ENCODE measurements at places on chromosomes 4 and X.

DNA sequence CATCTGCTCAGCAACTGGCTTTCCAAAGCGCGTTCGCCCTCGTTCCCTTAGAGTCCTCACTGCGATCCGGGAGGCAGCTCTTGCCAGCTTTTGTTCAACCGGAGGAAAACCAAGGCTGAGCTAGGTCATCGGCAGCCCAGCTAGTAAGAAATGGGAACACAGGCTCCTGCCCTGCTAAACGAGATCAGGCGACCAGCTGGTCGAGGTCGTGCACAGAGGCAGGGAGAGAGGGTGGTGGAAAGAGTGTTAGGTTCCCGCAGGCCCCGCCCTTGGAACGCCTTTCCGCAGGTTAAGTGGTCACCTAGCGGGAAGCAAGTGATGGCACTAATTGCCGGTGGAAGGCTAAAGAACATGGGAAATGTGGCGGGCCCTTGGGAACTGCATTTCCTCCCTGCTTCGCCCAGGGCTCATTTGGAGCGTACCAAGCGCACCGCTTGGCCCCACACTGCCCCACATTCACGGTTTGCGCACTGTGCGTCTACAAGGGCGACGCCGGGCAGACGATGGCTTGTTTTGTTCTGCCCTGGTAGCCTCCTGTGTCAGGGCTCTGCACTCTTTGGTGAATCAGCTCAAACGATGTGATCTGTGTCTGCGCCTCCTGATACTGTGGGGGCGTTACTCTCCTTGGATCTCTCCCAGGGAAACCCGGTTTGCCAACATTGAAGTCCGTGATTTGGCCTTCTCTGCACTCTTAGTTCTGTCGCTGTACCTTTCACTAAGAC, 7.2 kb upstream of the PRDM8 start:
- DNase-seq, result no peak

DNA sequence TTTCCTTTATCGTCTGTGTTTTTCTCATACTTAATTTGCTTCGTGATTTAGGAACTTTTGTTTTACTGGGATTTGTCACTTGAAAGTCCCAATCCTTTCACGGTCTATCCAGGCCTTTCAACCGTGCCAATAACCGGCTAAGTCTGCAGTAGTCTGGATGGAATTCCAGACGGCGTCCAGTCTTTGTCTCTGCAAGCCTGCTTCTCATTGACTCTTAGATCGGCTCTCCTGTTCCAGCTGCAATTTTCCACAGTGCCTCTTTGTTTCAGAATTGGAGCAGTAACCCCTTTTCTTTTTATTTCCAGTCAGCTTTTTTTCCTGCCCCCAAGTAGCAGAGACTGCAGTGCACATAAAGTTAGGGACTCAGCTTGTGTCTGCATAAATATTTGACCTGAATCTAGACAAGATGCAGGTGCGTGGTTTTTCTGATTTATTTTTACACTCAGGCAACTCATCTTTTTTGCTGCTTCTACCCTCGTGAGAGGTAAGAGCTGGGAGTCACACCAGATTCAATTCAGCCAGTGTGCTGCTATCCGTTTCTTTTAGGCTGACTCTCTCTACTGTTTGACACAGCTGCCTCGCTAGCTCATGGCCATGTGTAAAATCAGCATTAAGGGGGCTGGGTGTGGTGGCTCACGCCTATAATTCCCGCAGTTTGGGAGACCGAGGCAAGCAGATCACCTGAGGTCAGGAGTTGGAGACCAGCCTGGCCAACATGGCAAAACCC, 37.4 kb upstream of the DHRSX start:
- peak; percentile 88 for DNase-seq

DNA sequence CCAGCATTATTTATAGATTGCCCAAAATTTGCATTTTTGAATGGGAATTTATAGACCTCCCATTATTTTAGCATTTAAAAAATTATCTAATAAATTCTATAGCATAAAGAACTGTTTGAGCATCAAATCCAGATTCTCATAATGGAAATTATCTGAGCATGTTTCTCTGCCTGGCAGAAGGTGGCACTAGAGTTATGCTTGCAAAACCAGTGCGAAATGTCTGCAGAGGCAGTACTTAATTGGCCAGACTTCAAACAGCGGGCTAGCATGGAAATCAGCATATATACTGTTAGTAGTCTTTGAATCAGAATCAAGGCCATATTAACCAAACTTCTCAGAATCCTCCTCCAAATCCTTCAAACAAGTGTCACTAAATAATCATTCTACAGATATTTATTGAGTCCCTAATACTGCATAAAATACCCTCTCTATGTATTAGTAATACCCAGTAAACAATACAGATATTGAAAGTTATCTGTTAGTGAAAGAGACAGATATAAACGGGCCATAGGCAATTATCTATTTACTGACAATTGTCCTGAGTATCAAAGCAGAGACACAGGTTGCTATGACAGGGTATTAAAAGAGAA, 78.7 kb upstream of the DCLK2 start:
- peak; percentile 80 for DNase-seq

DNA sequence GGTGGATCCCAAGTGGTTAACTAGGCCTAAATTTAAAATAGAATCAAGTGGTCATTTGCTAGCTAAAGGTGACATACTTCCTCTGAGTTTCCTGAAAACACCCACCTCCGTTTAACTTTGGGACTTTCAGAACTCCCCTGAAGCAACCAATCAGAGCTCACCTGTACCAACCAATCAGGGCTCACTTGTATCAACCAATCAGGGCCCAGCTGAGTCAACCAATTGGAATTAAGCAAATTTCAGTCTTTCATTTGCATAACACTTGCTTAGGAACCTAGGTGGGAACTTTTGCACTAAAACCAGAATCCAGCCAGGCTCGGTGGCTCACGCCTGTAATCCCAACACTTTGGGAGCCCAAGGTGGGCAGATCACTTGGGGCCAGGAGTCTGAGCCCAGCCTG, 15.9 kb downstream of the GPC4 start:
- no peak for DNase-seq

DNA sequence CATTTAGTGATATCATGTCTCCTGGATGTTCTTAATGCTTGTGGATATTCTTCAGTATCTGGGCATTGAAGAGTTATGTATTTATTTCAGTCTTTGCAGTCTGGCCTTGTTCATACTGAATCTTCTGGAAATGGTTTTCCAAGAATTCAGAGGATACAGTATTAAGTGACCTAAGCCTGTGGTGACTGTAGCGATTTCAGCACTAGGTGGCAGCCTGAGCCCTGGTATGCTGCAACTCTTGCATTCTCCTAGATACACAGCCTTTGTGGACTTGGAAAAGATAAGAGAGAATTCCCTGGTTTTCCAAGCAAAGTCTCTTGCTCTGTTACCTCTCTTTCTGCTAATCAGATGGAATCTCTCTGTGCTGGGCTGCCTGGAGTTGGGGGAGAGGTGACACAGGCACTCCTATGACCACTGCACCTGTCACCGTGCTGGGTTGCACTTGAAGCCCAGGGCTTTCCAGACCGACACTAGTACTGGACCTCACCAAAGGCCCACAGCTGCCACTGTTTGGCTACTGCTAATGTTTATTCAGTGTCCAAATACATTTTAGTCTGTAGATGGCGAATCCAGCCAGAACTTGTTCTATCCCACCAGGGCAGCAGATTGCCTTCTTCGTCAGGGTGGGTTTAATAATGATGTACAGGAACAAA, 19.3 kb upstream of the SPIN2A start:
- DNase-seq, result peak; percentile 31

GRCh38 chr4:153792618-153793247, 3.9 kb upstream of the SFRP2 start:
- no peak for DNase-seq

DNA sequence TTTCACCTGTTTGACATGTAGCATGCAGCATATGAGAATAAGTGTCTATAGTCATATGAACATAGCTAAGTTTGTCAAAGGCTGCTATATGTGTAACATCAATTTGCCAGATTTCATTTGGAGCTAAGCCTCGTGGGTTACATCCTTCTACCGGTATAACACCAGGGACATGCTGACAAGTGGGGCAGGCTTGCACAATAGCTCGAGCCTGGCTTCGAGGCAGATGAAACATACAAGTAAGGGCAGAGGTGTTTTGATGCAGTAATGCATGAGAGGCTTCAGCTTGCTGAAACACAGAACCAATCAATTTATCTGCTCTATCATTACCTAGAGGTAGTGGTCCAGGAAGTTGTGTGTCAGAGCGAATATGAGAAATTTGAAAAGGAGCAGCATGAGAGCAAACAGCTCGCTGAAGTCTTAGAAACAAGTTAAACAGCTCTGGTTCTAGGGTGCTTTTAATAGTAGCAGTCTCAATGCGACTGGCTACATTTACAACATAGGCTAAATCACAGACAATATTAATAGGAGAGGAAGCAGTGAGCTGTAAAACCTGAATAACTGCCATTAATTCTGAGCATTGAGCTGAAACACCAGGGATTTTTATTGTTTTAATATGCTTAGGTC, 14.9 kb upstream of the UGDH start:
- DNase-seq, result no peak

DNA sequence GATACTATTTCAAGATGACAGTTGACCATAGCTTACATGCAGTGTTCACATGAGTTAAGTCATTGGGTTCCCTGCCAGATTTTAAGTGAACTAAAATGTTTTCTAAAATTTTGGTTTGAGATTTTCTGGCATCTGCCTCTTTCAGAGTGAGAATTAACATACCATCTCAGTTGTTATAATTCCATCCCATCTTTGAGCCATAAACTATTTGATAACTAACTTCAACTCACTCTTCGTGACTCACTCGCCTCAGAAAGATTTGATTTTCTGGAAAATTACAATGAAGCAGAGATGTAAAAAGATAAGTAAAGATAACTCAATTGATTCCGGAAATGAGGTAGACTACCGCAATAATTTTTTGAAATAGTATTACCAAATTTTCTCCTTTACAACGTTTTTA, 61.8 kb downstream of the HMGB2 start:
- no peak for DNase-seq

DNA sequence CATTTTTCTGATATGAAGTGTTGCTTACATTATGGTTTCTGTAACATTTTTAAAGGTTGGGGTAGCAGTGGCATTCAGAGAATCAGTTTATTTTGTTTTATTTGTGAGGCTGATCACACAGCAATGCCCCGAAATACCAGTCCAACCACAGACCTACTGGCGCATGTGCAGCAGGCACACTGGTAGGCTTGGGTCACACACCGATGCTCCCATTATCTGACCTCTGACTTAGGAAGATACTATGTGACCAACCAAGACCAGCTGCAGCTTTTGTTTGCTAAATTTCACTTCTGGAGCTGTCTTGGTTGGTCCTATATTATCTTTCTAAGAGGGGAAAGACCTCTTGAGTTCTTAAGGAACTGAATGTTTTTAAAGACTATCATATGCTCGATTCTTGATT, 18.7 kb downstream of the PGM2 start:
- no peak for DNase-seq

DNA sequence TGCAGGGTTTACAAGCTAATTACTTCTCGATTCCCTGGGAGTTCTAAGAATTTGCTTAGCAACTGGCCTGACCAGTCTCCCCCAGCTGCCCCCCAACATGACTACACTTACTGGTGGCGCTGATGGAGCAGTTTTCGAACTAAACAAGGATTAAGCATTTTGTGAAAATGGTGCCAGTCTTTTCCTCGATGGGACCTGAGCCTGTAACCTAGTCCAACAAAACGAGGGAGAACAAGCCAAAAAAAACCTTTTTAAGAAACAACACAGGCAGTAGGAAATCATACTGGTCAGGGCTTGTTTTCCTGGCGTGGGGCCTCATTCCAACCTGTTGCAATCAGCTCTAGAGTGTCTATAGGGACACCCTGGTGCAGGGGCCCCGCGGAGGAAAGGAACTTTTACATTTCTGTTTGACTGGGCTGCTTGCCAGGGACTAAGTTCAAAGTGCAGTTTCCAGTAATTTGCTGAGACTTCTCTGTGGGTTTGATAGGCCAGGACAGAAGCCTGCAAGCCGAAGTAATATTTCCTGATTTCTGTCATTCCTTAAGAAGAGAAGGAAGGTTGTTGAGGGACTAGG, 158.7 kb downstream of the SPRY1 start:
- DNase-seq, result peak; percentile 95
